ENCODE measurements at places on chromosomes 3 and 15. TPM values are rescaled to one million over a fixed set of nuclear protein-coding genes. Genes with fewer than 3 reads are reported as not detected.

Gene ARGFX
- total RNA-seq, result not detected

Gene ST6GAL1
- 3.9 TPM for total RNA-seq

Gene SLCO3A1
- total RNA-seq, result 20.6 TPM

Gene ZNF80
- not detected for total RNA-seq

Gene ATG7
- total RNA-seq, result 21.9 TPM

Gene JAGN1
- 106 TPM for total RNA-seq

Gene ROPN1
- not detected for total RNA-seq

Gene HESX1
- 0.27 TPM for total RNA-seq

Gene NLGN1
- not detected for total RNA-seq

Gene CDCP1
- 10.0 TPM for total RNA-seq

Gene MORC1
- not detected for total RNA-seq

Gene CTSH
- 44.0 TPM for total RNA-seq

Gene SI
- total RNA-seq, result not detected

Gene UCN2
- total RNA-seq, result 7.9 TPM

Gene CEP19
- 2.9 TPM for total RNA-seq

Gene LYZL4
- total RNA-seq, result not detected

Gene TRAIP
- total RNA-seq, result 10.8 TPM

Gene LDHAL6B
- total RNA-seq, result not detected

Gene TNFAIP8L3
- total RNA-seq, result 34.7 TPM

Gene GOLGA6L4
- 1.2 TPM for total RNA-seq

Gene CD200R1
- 0.12 TPM for total RNA-seq

Gene SEMA3B
- total RNA-seq, result 6.2 TPM

Gene DLEC1
- 0.05 TPM for total RNA-seq

Gene SCAMP5
- 12.1 TPM for total RNA-seq

Gene MB21D2
- 6.0 TPM for total RNA-seq

Gene IGSF11
- total RNA-seq, result 4.8 TPM

Gene ARHGEF26
- total RNA-seq, result 11.2 TPM

Gene CHDH
- 3.1 TPM for total RNA-seq

Gene BFSP2
- not detected for total RNA-seq

Gene MYRIP
- total RNA-seq, result not detected
